ENCODE measurements at places on chromosomes 7 and 10.

- DNase-seq: no peak
Measured at GRCh38 chr7:158150234-158150633, 437.4 kb downstream of the PTPRN2 start.

- no peak for DNase-seq
Measured at GRCh38 chr7:135768064-135768463, 19.5 kb upstream of the FAM180A start.

DNA sequence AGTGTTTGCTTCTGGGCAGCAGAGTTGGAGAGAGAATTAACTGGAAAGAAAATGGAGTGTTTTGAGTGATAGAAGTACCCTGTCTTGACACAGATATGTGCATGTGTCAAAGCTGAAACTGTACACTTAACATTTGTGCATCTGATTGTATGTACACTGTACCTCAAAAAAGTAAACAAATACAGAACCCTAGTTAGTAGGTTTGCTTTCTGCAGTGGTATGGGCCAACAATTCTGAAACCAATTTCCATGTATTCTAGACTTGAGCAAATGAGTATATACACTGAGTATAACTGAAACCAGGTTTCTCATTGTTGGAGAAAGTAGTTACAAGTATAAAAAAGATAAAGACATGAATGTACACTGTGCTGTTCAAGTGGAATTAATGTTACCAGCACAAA is 52.4 kb downstream of the ELAPOR2 start:
- DNase-seq: no peak

- no peak for DNase-seq
Measured at GRCh38 chr10:60937784-60938654, 6.0 kb downstream of the RHOBTB1 start.

GRCh38 chr10:68902382-68902781 is 1.3 kb downstream of the DDX50 start:
- DNase-seq: no peak

DNA sequence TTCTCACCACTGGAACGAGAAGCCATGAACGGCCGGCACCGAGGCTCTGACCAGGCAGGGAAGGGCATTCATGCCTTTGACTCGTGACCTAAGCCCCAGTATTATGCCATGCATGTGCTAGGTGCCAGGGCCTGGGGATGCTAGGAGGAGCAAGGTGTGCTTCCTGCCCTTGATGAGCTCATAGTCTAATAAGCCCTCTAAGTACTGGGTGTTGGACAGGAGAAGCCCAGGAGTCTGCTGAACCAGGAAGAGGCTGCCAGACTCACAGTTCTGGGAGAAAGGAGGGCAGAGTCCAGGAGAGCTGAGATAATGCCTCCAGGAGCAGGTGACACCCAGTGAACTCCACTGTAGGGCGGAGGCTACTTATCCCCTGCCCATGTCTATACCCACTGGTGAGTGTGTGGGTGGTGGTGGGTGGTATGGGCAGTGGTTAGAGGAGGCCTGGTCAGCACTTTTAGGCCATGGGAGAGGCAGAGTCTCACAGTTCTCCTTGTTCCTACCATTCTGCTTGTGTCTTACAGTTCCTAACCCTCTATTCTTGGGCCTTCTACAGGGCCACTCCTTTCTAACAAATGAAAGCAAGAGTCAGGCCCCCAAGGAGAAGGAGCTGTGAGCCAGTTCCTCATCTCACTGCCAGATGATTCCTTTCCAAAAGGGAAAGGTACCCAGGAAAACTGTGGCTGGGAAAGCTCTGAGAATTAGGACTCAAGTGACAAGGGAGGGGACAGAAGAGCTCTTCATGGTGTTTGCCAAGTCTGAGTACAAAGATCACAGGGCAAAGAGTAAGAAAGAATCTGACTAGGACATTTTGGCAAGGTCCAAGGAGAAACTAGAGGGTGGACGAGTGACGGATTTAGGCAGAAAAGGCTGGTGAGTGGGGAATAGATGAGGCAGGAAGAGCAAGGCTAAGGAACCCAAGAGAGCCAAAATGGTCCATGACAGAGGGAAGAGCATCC is 3.6 kb upstream of the MXI1 start:
- DNase-seq: no peak

DNA sequence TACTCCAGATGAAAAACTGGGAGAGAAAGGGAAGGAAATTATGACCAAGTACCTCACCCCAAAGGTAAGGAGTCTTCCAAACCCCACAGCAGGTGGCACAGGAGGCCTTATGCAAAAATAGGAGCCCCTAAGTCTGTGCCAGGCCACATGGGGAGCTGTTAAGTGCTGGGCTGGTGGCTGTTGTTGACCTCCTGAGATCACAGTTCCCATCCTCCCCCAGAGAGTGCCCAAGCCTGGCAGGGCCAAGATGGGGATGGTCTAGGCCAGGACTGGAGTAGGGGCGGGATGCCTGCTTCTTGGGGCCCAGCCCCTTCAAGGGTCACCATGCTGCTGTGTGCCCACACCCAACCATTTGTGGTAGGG is 145.8 kb downstream of the RGS10 start:
- DNase-seq: no peak

- DNase-seq: no peak
Measured at GRCh38 chr10:113506476-113506875, 46.4 kb upstream of the HABP2 start.

GRCh38 chr7:88208521-88208920 is 11.3 kb downstream of the SRI start:
- no peak for DNase-seq

DNA sequence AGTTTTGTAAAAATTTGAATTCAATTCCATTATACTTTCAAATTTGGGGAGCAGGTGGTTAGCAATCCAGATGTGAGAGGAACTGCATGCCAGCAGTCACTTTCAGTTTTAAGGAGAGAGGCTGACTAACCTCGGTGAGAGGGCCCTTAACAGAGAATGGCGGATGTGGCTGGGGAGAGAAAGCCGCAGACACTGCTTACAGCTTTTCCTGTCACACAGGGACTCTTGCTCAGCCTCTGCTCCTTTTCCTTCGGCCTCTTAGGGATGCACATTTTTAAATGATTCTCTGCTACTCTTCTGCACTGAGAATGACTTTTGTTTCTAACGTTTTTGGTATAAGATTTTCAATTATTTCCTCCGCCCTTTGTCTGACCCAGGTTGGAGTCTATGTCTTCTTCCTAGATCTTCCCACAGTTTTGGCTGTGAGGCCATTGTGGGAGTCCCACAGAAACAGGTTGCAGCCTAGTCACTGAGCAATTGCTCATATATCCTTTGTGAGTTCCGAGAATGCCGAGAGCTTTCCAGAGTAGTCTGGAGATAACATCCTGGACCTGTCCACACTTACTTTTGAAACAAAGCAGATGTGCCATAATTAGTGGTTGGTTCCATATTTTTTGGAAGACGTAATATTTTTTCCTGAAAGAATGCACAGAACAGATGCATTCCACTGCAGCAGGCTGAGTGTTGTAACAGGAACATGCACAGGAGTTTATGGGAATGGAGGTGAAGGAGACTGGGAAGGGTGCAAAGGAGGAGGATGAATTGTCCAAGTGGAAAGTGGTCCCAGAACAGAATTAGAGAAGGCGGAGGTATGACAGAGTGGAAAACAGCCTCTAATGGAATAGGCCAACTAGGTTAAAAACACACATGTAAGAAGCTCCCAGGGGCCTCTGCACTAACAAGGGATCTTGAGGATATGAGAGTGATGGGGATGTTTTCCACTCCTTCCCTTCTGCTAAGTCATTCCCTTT is 168.0 kb upstream of the ZNF32 start:
- DNase-seq: peak; percentile 78

DNA sequence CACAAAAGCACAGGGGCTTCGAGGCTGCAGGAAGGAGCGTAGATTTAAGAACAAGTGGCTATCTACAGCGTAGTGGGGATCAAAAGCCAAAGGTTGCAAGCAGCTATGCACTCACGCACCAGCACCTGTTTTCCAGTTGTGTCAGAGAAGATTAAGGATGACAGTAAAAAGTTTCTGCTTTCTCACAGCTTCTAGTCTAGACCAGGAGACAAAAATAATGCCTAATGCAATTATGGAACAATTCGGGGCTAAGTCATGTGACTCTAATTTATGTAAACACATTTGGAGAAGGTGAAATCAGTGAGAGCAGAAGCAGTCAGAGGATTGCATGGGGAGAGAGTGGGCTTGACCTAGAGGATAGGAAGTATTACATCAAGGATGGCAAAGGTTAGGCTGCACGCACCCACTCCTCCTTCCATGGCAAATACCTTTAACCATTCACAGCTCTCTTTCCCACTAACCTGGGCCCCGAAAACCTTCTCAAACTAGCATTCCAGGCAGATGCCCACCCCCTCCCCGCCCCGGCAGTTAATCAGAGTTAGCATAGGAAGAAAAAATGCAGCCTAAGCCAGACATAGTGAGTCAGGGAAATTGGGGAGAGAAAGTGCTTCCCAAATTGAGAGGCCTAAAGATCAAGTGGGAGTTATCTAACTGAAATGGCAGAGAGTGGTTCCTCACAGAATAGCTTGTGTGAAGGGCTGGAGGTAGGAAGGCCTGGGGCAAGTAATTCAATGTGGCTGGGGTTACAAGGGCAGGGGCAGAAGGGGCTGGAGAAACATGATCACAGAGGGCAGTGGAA is 48.2 kb upstream of the GPAM start:
- no peak for DNase-seq

- DNase-seq: no peak
Measured at GRCh38 chr7:32163896-32164295, 93.7 kb upstream of the PDE1C start.

GRCh38 chr7:154996756-154997155 is 6.2 kb downstream of the PAXIP1 start:
- DNase-seq: no peak

GRCh38 chr7:151462306-151462779 is 22.4 kb upstream of the CRYGN start:
- peak; percentile 18 for DNase-seq

DNA sequence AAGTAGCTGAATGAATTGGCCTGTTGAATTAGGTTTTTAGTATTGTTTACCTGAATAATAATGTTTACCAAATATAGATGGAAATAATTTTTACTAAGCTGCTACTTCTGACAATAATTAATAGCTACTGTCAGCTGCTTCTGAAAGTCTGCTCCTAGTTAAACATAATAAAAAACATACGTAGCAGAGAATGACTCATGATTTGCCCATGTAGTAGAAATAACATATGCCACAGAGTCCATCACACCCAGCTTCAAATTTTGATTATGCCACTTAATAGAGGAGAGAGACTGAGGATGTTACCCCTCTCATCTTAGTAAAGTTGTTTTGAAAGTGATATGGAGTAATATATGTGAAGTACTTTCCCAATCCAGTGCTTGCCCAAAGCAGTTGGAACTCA is 57.6 kb upstream of the MDFIC start:
- no peak for DNase-seq

DNA sequence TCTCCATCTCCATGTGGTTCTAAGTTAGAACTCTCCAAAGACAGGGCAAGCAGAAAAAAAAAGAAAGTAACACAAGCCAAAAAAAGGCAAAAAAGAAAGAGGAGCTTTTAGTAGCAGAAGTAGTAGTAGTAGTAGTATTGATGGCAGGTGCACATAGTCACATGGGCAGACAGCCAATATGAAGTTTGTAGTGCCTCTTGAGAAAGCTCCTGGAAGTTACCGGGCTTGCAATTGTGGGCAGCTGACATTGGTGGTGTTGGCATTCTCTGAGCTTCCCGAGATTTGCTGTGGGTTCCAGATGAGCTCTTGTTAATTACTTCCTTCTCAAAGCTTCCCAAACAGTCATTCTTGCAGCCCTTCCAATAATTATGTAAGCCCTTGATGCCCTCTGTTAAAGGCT is 1128.5 kb downstream of the TYW1 start:
- no peak for DNase-seq

GRCh38 chr7:74417419-74417971 is 36.2 kb upstream of the GTF2IRD1 start:
- DNase-seq: peak; percentile 74

- DNase-seq: peak; percentile 79
Measured at GRCh38 chr10:3783316-3783681, 1.7 kb downstream of the KLF6 start.

DNA sequence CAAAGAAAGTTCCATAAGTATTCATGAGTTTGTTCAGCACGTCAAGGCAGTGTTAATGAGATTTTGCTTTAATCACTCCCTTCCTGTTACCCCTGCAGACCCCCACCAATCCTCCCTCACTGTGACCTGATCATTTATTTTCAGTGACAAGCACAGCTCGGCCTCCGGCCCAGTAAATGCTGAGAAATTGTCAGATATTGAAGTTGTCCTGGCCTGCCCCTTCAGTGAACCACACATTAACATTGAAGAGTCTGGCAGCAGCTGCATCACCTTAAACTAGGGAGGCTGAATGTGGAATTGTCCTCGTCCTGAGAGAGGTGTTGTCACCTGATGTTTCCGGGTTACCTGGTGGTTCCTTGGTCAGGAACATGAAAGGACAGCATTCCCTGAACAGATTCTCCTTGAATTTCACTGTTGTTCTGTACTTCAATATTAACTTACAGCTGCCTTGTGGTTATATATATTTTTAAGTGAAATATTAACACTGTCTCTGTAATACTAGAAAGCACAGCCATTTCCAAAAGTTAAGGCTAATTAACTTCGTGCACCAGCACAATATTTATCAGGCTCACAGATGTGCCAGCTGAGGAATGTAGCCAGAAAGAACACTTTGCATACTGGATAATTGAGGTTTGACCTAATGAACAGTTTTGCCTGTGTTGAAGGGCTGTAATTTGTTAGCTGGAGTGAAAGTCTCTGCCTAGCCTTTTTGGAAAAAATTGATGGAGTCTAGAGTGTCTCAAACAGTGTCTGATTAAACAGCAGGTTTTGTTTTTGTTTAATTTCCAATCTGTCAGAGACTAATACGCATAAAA is 265.3 kb downstream of the HDAC9 start:
- DNase-seq: no peak

- no peak for DNase-seq
Measured at GRCh38 chr7:91127959-91128358, 136.3 kb upstream of the FZD1 start.

- no peak for DNase-seq
Measured at GRCh38 chr7:22476824-22477223, 23.2 kb downstream of the STEAP1B start.

DNA sequence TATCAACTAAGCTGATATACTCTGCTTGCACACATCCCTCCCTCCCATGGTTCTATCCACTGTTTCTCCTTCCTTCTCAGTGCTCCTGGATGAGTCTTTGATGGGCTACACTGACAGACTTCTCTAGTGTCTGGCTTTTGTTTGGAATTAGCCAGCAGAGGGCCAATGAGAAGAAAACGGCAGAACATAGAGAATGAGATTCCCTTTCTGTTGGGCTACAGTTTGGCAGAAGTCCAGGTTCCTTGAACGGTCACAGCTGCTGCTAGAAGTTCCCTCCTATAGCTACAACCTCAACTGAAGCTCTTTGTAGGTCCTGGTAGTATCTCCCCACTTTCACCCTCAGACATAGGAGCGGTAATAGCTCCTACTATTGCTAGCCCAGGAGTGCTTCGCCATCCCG is 251.1 kb upstream of the LRRN3 start:
- no peak for DNase-seq

- no peak for DNase-seq
Measured at GRCh38 chr7:26815426-26815825, 49.0 kb downstream of the SKAP2 start.

- no peak for DNase-seq
Measured at GRCh38 chr7:129606803-129607202, 4.7 kb upstream of the NRF1 start.

- no peak for DNase-seq
Measured at GRCh38 chr10:130046591-130046990, 64.0 kb downstream of the C10orf143 start.

GRCh38 chr10:61139592-61139953 is 195.6 kb upstream of the RHOBTB1 start:
- no peak for DNase-seq
